Activated naive CD8-positive, alpha-beta T cell treated with anti-CD3 and anti-CD28 coated beads, Interleukin-2, amount 10 ng/mL, durations not matched to agents 7 days and 5 days (primary cell): ENCODE measurements at places on chromosomes 5 and 9. TPM values are rescaled to one million over a fixed set of nuclear protein-coding genes. Genes with fewer than 3 reads are reported as not detected.

The PCDHB10 gene
- not detected for total RNA-seq

DNA sequence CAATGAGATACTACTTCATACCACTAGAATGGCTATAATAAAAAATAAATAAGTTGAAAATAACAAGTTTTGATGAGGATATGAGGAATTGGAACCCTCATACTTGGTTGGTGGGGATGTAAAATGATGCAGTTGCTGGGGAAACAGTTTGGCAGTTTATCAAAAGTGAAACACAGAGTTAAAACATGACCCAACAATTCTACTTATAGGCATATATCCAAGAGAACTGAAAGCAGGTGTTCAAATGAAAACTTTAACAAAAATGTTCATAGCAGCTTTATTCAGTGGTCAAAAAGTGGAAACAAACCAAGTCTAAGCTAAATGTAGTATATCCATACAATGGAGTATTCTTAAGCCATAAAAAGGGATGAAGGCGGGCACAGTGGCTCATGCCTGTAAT is 13.1 kb upstream of the LHFPL2 start:
- no peaks in the 10 kb centered on the region for H3K36me3 ChIP-seq
- no peak overlapping the region for H3K4me3 ChIP-seq
- no peaks in the 10 kb centered on the region for H3K4me1 ChIP-seq
- DNase-seq, result no peak

- H3K4me1 ChIP-seq, result no peaks in the 10 kb centered on the region
- no peaks in the 10 kb centered on the region for H3K27me3 ChIP-seq
- H3K27ac ChIP-seq, result no peak overlapping the region
- H3K4me3 ChIP-seq, result no peak overlapping the region
- no peaks in the 10 kb centered on the region for H3K36me3 ChIP-seq
- DNase-seq, result no peak
Measured at GRCh38 chr5:30808996-30809395, 384.5 kb upstream of the CDH6 start.

The TNC gene
- total RNA-seq, result not detected

- H3K4me3 ChIP-seq, result no peak overlapping the region
- H3K27me3 ChIP-seq, result no peaks in the 10 kb centered on the region
- no peak for DNase-seq
Measured at GRCh38 chr9:122307925-122308324, 43.2 kb downstream of the MRRF start.

DNA sequence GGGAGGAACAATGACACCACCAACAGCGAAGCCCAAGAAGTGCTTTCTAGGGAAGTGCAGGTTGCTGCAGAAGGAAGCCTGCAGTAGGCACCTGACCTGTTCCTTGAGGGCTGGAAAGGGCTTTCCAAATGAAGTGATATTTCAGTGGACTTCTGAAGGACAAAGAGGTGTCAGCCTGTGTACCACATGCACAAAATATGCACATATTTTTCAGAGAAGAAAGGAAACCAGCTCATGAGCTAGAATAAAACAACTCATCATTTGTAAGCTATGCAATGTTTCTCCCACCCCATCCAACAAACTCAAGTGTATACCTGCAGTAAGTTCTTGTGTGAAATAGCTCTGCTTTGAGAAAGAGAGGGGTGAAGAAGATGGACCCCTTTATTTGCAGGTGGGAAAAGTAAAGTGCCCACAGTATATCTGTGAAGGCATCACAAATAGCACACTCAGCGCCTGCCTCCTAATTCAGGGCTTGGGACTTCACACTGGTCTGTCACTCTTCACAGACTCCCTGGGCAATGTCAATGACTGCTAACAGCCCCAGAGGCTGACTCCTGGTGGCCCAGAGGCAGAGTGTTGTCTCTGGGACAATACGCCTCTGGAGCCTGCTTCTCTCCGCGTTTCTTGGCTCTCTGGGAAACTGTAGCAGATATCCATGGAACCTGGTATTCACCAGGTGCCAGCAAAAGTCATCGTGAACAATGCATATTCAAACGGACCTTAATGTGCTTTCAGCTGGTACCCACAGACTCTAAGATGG is 198.1 kb upstream of the EFNA5 start:
- H3K27me3 ChIP-seq, result no peaks in the 10 kb centered on the region
- peaks cover 3% of the 10 kb centered on the region for H3K36me3 ChIP-seq
- no peak for DNase-seq
- H3K4me1 ChIP-seq, result no peaks in the 10 kb centered on the region

- no peak overlapping the region for H3K27ac ChIP-seq
- H3K36me3 ChIP-seq, result peaks cover 3% of the 10 kb centered on the region
- H3K27me3 ChIP-seq, result peaks cover 5% of the 10 kb centered on the region
- DNase-seq, result no peak
- H3K4me1 ChIP-seq, result no peaks in the 10 kb centered on the region
- no peak overlapping the region for H3K4me3 ChIP-seq
Measured at GRCh38 chr5:137828180-137828579, 39.5 kb upstream of the MYOT start.

GRCh38 chr5:181043285-181044092 is 3.4 kb downstream of the BTNL9 start:
- H3K4me3 ChIP-seq, result no peak overlapping the region
- H3K27me3 ChIP-seq, result peaks cover 12% of the 10 kb centered on the region
- H3K36me3 ChIP-seq, result no peaks in the 10 kb centered on the region
- no peak overlapping the region for H3K27ac ChIP-seq

DNA sequence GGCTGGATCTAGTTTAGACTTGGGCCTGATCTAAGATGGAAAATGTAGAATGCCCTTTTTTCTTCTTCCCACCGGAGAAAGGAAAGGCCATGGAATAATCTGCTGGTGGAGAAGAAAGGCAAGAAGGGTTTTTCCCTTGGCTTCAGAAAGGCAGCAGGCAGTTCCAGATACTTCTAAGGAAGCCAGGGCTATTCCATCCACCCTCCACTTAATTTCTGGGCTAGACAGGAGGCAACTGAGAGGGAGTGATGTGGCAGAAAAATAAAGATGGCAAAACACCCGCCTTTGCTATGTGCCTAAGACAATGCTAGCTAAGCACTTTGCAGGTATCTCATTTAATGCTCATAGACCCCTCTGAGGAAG is 9.9 kb downstream of the MYOZ3 start:
- no peak overlapping the region for H3K27ac ChIP-seq
- DNase-seq, result no peak
- H3K4me1 ChIP-seq, result no peaks in the 10 kb centered on the region
- H3K36me3 ChIP-seq, result no peaks in the 10 kb centered on the region
- peak overlapping the region; percentile 26 for H3K4me3 ChIP-seq

DNA sequence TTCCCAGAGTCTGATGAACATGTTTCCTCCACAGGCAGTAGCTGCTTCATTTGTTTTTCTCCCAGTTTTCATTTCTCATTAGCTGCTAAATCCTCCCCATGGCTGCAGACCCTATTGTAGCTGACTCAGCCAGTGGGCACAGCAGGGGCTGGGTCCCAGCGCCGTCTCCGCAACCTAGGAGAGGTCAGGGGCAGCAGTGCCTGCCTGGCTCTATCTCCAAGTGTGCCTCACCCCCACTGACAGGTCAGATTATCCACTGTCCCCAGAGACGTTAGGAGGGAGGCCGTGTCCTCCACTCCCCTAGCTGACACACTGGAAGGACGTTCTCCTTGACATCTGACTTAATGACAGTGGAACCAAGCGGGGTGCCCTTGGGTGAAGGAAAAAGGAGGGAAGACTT is 31.1 kb downstream of the KCNIP1 start:
- no peak for DNase-seq
- peaks cover 27% of the 10 kb centered on the region for H3K27me3 ChIP-seq
- H3K4me3 ChIP-seq, result no peak overlapping the region
- peaks cover 2% of the 10 kb centered on the region for H3K4me1 ChIP-seq
- H3K36me3 ChIP-seq, result no peaks in the 10 kb centered on the region

The SPARC gene
- 0.96 TPM for total RNA-seq

The EMB gene
- total RNA-seq, result 188 TPM

The CD14 gene
- total RNA-seq, result 4.1 TPM

- DNase-seq, result peak; percentile 27
- no peaks in the 10 kb centered on the region for H3K27me3 ChIP-seq
- peaks cover 2% of the 10 kb centered on the region for H3K4me1 ChIP-seq
- H3K27ac ChIP-seq, result no peak overlapping the region
Measured at GRCh38 chr9:107422189-107423185, 67.1 kb downstream of the KLF4 start.

DNA sequence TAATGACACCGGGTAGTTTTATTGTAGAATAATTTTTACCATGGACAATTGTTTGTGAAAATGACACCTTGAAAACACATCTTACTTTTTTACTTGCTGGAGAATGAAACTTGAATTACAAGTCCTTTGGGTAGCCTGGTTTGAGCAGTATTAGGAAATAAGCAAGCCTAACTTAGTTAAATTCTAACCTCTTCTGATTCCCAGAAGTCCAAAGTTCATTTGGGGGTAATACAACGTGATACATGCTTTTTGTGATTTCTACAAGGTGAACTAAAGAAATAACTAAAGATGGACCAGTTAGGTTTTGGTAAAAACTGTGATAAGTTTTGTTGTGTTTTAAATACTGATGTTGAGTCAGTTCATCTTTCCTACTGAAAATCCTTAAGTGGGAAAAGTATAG is 135.4 kb upstream of the DMRT1 start:
- H3K27ac ChIP-seq, result peak overlapping the region; percentile 80
- H3K27me3 ChIP-seq, result peaks cover 23% of the 10 kb centered on the region
- DNase-seq, result no peak

GRCh38 chr9:33818167-33818846 is 1.3 kb downstream of the UBE2R2 start:
- H3K27me3 ChIP-seq, result no peaks in the 10 kb centered on the region
- peaks cover 8% of the 10 kb centered on the region for H3K36me3 ChIP-seq
- no peak for DNase-seq
- H3K4me1 ChIP-seq, result peaks cover 39% of the 10 kb centered on the region

The INSYN2B gene
- total RNA-seq, result not detected

DNA sequence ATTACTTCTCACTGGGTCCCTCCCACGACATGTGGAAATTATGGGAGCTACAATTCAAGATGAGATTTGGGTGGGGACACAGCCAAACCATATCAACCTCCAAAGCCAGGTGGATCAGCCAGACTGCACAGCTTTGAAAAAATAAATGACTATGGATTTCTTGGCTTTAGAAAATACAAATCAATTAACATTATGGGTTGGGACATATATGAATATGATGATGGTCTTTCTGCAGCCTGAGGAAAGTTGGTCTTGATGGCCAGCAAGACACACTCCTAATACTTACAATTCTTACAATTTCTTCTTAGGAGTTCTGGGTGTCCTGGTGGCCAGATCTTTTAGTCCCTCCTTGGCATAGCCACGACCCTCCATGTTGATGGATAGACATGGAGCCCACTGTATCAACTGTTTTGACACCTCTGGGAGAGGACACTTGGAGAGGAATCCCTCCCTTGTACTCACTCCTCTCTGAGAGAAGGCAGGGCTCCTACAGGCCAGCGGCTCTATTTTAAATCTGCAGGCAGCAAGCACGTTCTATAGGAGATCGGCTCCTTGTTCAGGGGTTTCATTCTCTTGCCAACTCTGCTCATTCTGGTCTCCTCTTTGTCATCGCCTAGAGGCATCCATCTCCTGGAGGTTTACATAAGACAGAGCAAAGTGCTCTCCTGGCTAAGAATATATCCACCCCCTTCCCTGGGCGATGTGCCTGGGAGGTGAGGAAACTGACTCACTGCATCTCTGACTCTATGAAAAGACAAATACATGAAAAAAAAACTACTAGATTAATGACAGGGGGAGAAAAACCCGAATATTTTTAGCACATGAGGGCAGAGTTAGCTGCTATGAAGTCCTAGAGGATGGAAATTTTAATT is 145.9 kb downstream of the CARTPT start:
- DNase-seq, result no peak
- no peaks in the 10 kb centered on the region for H3K36me3 ChIP-seq

GRCh38 chr9:103942651-103943050 is 151.5 kb upstream of the SMC2 start:
- no peak overlapping the region for H3K4me3 ChIP-seq
- DNase-seq, result no peak
- H3K4me1 ChIP-seq, result no peaks in the 10 kb centered on the region
- H3K27ac ChIP-seq, result no peak overlapping the region

The IFNB1 gene
- 0.37 TPM for total RNA-seq

DNA sequence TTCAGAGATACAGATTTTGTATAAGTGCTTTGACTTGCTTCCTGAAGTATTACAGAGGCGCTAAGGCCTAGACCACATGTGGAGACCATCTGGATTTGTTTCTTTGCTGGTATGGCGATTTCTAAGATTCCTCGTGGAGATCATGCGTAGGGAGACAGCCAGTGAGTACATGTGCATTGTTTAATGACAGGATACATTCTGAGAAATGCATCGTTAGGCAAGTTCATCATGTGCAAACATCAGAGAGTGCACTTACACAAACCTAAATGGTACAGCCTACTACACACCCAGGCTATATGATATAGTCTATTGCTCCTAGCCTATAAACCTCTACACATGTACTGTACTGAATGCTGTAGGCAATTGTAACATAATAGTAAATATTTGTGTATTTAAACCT is 16.5 kb upstream of the CEP120 start:
- no peaks in the 10 kb centered on the region for H3K4me1 ChIP-seq
- no peaks in the 10 kb centered on the region for H3K36me3 ChIP-seq
- no peak overlapping the region for H3K27ac ChIP-seq
- peaks cover 4% of the 10 kb centered on the region for H3K27me3 ChIP-seq

- H3K4me3 ChIP-seq, result no peak overlapping the region
- no peaks in the 10 kb centered on the region for H3K4me1 ChIP-seq
- DNase-seq, result no peak
Measured at GRCh38 chr5:80905405-80905804, 54.8 kb upstream of the RASGRF2 start.

DNA sequence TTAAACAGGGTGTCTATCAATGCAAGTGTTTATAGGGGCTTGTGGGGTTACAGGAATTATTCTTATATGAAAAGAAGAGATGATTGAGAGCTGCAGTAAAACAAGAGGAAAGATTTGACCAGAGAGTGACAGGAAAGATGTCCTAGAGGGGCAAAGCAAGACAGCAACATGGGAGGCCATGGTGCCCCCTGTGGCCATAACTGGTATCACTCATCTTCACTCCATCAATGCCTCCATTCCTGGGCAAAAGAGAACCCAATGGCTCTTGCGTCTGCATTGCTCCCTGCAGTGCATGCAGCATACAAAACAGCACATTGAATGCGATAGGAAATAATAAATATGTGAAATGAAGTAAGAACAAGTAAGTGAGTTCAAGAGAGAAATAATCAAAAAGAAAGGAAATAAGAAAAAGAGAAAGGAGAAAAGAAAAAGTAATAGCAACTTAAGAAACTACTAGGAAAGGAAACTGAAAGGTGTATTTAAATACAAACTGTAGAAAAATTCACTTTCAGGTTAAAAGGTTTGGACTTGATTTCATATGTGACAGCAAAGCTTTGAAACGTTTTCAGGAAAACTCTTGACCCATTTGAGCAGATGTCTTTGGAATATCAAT is 206.6 kb downstream of the SEMA5A start:
- no peak for DNase-seq
- H3K36me3 ChIP-seq, result no peaks in the 10 kb centered on the region
- no peaks in the 10 kb centered on the region for H3K4me1 ChIP-seq
- H3K27ac ChIP-seq, result no peak overlapping the region
- H3K27me3 ChIP-seq, result no peaks in the 10 kb centered on the region

DNA sequence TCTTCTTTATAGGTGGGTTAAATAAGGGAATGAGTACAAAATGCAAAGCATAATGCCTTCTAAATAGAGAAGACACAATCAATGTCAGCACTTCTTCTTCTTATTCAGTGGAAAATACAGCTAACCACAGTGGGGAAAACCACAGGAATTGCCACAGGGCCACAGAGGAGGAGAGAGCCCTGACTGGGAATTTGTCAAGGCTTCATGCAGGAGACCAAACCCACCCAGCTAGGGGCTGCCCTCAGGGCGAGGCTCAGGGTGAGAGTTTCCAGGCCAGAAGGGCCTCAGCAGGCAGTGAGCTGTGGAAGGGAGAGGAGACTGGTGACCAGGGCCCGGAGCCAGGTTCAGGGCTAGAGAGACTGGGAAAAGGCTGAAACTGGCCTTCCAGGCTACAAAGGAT is 279.1 kb downstream of the MSX2 start:
- no peaks in the 10 kb centered on the region for H3K4me1 ChIP-seq
- H3K36me3 ChIP-seq, result no peaks in the 10 kb centered on the region
- H3K4me3 ChIP-seq, result no peak overlapping the region
